ENCODE measurements at places on chromosomes 11 and 22.
A peak's percentile ranks its signal among the peaks of the same experiment; 100 is the strongest.

DNA sequence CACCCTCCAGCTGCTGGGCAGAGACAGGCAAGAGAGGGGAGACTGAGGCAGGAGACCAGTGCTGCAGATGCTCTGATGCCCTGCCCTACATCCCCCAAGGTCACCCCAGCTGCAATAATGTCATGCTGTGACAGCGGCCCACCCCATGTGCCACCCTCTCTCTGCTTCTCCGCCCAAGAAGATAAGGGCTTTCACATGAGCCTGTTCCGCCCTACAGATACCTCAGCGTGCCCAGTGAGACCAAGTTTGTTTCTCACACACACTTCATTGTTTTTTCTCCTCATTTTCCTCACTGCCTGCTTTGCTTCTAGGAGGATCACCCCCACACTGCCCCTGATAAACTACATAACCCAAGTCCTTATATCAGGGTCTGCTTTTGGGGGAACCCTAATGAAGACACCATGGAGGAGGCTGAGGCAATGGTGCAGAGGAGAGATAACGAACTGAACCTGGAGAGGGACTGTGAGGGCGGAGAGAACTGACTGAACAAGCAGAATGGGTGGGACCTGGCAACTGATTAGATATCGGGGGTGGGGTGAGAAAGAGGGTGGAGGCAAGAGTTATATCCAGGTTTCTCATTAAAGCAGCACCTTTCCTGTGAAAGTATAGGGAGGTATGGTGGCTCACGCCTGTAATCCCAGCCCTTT is 37.5 kb upstream of the TSKU start:
- DNase-seq = no peak

GRCh38 chr11:103528596-103528995 is 419.4 kb downstream of the DYNC2H1 start:
- no peak for DNase-seq

DNA sequence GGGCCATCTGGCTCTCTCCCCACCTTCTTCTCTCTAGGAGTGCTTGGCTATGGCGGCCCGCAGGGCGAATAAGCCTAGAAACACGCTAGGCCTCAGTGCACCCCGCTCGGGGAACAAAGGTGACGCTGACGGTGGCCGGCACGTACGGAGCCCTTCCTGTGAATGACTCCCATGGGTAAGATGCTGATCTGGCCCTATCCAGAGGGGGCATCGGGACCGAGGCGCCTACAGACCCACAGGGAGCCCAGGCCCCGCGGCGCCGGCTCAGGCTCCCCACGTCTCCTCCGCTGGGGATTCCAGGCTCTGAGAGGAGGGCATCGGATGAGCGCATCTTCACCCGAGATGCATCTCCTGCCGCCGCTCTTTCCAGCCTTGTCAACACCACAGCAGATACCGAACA is 31.4 kb upstream of the TESMIN start:
- DNase-seq = no peak

DNA sequence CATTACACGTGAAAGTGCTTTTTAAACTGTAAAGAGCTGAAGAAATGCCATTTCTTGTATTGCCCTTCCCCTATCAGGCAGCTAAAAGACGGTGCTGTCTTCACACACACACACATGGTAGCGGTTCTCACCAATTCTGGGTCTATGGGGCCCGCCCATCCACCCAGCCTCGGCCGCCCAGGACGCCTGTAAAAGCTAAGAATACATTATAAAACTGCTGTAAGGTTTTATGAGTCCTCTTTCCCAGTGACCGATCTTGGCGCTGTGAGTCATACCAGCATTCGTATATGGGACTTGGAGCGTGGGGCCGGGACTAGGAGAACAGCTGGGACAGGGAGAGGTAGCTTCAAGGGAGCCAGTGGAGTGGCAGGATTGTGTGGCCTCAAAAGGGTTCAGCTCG is 149.7 kb upstream of the CADM1 start:
- no peak for DNase-seq

DNA sequence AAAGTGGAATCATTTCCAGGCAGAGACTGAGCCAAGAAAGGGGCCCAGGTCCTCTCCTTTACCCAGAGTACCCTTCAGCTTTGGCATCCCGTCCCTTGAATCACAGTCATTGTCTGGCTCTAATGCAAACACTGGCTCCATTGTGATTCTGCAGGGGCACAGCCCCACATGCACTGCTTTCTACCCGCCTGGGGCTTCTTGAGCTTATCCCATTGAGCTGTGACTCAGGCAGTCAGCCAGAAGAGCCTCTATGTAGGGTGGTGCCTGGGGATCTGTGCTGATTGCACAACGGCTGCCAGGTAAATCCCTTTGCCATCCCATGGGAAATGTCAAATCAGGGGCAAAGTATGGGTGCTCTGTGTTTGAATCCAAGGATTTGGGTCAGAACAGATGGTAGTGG is 88.9 kb downstream of the RASSF10 start:
- DNase-seq = no peak

DNA sequence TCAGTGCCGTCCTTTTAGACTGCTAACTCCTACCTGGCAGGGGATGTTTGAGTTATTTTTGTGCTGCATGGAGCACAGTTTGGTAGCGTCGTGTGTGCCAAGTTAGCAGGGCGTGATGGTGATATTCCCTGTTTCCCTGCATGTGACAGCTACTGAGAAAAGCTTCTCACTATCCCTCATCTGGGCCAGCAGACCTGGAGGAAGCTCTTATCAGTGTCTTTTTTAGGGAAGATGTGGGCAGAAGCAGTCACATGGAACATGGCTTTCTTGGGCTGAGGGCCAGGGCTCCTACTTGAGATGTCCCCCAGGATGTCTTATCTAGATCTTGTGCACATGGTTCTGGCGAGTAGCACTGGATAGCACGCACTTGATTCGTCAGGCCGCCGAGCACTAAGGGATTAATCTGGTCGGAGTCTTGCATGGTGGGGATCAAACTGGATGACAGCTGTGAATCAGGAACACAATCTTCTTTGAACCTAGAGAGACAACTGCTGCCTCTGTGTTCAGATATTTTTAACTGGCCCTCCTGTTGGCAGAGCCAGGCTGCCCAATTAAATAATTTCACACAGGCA is 33.8 kb downstream of the TECTA start:
- no peak for DNase-seq

DNA sequence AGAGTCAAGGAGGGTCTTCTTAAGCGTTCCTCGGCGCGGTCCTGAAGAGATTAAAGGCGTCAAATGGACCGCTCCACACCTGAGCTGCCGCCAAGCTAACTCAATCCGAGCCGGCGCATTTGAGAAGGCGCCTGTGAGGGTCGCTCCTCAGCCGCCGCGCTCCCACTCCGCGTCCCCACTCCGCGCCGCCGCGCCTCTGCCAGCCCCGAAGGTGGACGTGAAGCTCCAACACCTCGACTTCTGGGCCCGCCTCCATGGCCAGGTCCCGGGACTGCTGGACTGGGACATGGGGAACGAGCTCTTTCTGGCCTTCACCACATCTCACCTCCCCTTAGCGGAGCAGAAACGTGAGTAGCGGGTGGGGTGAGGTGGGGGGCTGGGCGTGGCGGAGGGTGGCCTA is at the start of gene FOXR1:
Gene FOXR1 (plus strand): TSS at position 116 of the 400 bp plus-strand sequence. CDS start 171 bp downstream, at position 287.
- no peak for DNase-seq

DNA sequence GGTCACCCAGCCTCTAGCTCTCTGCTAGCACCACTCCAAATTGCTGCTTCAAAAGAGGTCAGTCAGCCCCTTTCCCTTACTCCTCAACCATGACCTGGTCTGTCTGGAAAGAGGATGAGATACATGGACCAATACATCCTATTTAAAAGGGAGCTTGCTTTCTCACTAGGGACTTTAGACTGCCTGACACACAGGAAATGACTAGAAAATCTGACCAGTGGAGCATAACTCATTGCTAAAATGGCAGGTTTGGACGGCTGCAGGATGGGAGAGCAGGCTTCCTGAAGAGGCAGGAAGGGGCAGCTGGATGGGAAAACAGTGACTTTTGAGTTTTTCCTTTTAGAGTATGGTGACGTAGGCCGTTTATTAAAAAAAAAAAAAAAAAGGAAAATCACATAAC is 25.3 kb downstream of the STIM1 start:
- DNase-seq = no peak

- no peak for DNase-seq
Observed at GRCh38 chr11:15929371-15929901, 426.9 kb downstream of the SOX6 start.

DNA sequence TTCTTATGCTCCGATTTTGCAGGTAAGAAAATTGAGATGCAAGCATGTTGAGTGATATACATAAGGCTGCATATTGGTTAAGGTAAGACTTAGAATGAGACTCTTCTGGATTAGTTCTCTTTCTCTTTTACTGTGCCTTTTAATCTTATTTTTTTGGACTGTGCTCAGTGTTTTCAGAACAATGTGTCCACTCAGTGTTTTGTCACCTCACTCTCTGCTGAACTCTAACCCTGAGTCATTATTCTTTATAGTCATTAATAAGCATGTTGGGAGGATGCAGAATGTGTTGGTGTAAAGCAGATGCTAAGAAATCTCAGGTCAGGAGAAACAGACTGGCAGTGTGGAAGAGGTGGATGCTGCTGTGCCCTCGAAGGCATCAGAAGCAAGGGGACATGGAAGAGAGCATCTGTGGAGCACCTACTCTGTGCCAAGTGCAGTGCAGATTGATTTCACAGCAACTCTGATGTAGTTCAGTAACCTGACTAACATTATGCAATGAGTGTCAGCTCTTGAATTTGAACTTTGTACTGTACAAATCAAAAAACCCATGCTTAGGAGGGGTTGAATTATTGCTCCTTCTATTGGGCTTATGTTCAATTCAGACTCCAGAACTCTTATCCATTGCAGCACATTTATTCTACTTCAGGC is 80.7 kb upstream of the LARGE1 start:
- DNase-seq = no peak

- DNase-seq = no peak
Observed at GRCh38 chr11:121300972-121301699, 8.6 kb downstream of the SC5D start.

DNA sequence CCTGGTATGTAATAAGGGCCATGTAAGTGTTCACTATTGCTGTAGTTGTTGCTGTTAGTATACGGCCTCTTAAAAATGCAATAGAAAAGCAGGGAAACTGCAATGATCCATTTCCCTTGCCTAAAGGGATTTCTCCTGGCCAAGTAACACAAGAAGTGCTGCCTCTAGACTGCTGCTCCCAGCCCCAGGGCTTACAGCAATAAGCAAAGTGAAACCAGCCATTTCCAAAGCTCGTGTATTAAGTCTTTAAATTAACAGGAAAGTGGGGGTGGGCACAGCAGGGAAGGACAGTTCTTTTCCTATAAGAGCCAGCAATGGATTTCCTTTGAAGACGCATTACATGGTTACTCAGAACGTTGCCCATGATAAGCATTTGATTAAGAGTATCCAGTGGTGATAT is 36.9 kb upstream of the WT1 start:
- DNase-seq = no peak

DNA sequence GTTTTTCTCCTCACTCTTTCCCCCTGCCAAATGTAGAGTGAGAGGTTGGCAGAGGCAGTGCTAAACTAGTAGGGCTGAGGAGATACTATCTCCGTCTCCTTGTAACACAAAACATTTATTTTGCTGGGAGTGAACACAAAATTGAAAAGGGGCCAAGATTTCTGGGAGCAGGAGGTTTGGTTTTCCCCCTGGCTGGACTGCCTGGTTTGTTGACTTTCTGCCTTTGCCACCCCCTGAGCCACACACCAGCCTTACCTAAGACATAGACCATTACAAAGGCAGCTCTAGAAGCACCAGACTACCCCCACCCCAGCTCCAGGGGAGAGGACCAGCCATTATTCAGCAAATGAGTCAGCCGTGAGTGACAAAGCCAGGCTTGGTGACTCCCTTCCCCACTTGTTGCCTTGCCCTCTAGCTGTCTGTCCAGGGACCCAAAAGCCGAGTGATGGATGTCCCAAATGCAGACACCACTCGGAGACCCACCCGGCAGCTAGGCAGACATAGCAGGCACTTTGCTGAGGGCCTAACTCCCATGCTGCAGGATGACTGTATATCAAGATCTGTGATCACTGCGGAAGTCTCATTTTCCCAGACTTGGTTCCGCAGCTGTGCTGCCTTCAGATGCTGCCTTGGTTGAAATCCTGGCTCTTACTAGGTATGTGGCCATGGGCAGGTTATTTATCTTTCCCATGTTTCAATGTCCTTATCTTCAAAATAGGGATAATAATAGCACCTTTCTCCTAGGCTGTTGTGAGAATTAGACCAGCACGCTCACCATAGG is 17.7 kb upstream of the CDON start:
- no peak for DNase-seq

- DNase-seq = peak; percentile 46
Observed at GRCh38 chr11:10930972-10931760, 73.3 kb upstream of the ZBED5 start.

- no peak for DNase-seq
Observed at GRCh38 chr11:17267576-17267975, 9.0 kb upstream of the NUCB2 start.

DNA sequence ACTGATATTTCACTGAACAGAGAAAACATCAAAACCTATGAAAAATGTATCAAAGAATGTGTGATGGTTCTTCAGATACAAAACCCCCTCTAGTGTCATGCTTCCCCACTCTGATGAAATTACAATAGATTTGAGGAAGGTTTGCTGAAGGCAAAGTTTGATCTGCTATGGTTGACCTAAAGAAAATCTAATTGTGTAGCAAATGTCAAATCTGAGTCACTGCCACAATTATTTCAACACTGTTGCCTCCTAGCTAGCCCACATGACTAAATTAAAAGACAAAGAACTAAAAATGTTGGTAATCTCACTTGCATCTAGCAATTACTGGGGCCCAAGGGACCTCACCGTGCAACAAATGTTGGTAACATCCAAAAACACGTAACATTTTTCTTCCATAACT is 728.0 kb downstream of the DLG2 start:
- DNase-seq = no peak

DNA sequence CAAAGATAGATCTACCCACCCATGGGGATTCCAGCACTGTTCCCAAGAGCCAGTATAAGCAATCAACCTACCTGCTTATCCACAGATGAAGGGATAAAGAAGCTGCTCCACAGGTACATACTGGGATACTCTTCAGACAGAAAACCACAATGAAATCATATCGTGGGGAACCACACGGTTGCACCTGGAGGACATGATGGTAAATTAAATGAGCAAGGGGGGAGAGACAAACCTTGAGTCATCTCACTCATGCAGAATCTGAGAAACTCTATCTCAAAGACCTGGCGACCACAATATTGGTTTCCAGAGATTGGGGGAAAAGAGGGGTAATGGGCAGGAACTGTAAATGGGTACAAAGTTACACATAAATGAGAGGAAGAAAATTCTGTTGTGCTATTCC is 14.5 kb downstream of the RGL4 start:
- DNase-seq = no peak

DNA sequence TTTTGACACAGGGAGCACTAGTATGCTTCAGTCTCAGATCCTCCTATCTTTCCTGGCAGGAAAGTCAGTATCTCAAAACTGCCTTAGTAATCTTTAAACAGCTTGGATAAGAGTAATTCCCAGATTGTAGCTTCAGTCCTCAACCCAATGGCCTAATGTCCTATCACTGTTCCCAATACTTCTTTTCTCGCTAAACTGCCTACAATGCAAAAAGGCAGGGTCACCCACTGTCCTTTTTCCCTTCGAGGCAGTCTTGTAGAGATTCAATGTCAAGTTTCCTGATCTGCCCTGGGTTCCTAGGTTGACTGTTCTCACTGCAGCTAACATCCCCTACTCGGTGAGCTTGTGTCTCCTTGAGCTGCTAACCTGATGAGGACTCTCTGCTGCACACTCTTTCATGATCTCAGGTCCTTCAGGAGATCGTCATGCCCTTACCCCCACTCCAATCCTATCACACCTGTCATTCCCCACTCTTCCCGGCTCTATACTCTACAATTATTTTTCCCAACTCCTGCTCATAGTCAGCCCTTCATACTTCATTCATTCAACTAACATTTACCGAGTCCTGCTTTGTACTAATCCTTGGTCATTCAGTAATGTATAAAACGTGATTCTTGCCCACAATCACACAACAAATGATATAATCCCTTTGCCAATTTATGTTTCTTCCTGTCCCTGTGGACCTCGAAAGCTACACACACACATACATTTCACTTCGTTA is 904 bp downstream of the C2CD3 start:
- no peak for DNase-seq

Measured in stimulated activated CD4-positive, alpha-beta T cell treated with anti-CD3 and anti-CD28 coated beads, Interleukin-4, amount 100 ng/mL, for 1 hour (primary cell).